NT2/D1 (cell line): ENCODE measurements at places on chromosomes 4 and X.

DNA sequence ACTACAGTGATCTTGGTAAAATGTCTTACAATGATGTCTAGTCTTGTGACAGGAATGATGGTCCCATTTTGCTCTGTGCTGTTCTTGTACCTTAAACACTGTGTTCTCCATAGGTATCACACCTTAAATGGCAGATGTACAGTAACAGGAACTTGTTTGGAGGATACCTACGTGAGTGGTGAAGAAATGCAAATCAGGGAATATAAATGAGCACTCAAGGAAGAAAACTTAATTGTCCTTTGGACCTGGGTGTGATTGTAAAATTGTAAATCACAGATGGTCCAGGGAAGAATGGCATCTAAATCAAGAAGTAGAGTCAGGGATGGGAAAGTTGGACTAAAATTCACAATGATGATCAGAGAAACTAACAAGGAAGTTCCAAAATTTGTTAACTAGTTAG, 12.7 kb downstream of the HPGDS start:
- DNase-seq = no peak

- no peak for DNase-seq
Observed at GRCh38 chrX:152942077-152942442, 44.2 kb downstream of the ZNF185 start.

GRCh38 chr4:38084877-38085711, 124.9 kb downstream of the PTTG2 start:
- DNase-seq = no peak

DNA sequence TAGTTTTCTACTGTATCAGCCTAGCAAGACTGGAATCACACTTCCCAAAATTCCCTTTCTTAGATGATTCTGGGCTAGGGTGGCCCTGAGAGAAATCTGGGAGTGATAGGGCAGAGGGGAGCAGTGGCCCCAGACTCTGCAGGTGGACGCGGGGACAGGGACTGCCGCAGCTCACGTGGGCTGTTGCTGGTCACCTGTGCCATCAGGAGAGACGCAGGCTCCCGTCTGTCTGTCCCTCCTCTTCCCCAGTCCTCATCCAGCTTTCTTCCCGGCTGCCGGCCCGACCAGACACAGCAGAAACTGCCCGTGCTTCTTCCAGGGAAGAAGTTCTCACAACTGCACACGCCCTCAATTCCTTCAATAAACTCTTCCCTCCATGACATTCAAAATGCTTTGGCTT, 86.4 kb downstream of the AFAP1 start:
- DNase-seq = no peak

DNA sequence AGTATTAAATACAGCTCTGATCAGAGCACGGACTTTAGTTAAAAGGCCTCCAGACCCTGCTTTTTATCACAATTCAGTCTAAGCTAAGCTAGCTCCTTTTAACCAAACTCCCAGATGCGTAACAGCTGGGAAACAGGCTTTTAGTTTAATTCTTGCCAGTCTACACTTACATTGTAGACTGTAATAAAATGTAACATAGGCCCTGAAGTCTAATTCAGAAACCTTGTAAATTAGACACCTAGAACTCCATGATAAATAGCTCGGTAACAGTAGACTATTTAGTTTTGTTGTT, 20.1 kb downstream of the FBXO8 start:
- no peak for DNase-seq

DNA sequence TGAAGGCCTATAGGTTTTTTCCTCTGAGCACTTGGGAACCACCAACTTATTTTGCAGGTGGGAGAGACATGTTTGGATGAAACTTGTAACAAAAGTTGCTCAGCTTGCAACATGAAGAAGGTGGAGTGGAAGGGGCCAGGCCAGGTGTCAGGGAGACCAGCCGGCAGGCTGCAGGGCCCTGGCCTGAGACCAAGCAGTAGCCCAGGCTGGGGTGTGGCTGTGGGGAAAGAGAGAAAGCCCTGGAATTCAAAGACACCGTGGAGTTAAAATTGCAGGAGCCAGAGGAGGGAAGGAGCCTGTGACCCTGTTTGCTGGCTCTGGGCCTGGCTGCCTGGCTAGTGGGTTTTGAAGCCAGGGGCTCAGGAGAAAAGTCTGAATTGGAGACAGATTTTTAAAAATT, 43.4 kb downstream of the EFNB1 start:
- DNase-seq = no peak

GRCh38 chrX:12877386-12877785, 10.5 kb downstream of the TLR7 start:
- no peak for DNase-seq

DNA sequence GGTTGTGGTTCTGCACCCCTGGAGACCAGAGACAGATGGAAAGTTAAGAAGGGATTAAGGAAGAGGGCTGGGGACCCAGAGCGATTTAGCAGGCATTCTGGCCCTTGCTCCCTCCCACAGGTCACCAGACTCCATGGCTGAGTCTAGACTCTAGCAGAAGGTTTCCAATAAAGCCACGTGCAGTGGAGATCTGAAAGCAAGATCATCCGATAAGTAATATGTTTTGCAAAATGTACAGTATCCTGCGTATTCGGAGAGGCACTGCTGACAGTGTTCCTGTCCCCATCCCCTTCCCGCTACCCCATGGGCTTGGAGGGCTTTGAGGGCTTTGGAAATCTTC, 531 bp upstream of the GPRIN3 start:
- DNase-seq = no peak

- DNase-seq = no peak
Observed at GRCh38 chrX:24902806-24903205, 113.0 kb downstream of the ARX start.

DNA sequence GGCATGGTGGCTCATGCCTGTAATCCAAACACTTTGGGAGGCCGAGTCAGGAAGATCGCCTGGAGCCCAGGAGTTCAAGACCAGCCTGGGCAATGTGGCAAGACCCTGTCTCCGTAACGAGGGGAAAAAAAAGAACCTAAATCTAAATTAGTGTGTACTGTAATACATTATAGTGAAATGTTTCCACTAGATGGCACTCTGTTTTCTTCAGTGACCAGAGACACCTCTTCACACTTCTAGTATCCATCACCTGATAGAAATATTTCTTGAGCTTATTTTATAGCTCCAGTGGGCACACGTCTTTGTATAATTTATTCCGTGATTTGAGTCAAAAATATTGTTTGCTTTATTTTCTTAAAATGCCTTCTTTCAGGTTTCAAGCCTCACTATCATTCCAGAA, 600.9 kb upstream of the DIPK2B start:
- DNase-seq = no peak

- DNase-seq = no peak
Observed at GRCh38 chr4:138999666-139000065, 15.9 kb upstream of the NOCT start.

GRCh38 chr4:113584407-113585150, 177.0 kb downstream of the CAMK2D start:
- peak; percentile 50 for DNase-seq

DNA sequence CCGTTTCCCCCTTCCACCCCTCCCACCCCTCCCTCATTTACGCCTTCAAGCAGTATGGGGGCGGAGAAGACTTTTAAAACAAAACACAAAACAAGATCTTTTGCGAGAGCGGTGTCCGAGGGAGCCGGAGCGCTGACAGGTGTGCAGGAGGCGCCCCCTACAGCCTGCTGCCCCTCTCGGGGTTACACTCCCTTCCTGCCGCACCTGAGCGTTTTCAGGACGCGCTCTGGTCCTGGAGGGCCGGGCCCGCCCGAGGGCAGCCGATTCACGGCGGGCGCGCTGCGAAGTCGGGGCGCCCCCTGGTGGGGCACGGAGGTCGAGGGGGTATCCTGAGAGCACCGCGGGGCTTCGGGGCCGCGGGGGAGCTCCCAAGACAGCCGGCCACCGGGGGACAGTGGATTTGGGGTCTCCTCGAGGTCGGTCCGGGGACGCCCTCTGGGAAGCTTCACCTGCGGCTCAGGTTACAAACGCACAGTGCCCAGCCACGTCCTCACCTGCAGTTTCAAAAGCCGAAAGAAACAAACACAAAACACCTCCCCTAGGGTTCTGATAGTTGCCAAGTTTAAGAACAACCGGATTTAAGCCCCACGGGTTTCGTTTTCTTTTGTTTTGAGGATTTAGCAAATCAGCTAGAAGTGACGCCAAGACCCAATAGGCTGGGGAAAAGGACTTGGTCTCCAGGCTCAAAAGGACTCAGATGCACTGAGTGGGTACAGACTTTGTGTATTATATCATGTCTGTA, 8.0 kb upstream of the NEUROG2 start:
- peak; percentile 70 for DNase-seq

DNA sequence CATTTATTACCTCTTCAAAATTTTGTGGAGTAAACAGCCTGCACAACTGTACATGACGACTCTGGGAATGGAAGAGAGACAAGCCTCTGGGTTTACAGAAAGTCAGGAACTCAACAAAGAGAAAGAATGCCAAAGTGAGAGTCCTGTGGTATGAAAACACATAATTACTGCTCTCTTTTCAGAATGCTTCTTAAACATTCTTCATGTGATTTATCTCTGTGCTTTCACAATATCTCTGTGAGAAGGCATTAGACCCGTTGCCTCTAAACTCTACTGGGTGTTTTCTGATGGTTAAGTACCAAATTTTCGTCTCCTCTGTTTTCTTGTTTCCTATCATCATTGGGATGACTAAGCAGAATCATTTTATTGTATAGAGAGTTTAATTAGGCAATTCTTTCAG, 966.6 kb upstream of the SLIT2 start:
- DNase-seq = no peak

DNA sequence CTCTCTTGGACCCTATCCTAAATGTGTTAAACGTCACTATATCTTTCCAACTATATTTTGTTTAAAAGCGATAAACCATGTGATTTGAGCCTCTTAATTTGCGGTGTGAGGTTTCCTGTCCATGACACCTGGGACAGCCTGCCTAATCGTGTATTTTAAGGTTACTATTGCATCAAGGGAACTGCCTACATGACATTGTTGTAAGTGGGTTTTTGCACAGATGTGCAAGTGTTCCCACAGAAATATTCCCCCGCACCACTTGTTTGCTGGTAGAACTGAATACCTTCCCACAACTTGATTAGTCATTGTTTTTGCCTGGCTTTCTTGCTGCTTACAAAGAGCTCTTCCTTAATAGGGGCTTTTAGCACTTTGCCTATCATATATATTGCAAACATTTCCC, 5.1 kb upstream of the FAM184B start:
- DNase-seq = no peak

DNA sequence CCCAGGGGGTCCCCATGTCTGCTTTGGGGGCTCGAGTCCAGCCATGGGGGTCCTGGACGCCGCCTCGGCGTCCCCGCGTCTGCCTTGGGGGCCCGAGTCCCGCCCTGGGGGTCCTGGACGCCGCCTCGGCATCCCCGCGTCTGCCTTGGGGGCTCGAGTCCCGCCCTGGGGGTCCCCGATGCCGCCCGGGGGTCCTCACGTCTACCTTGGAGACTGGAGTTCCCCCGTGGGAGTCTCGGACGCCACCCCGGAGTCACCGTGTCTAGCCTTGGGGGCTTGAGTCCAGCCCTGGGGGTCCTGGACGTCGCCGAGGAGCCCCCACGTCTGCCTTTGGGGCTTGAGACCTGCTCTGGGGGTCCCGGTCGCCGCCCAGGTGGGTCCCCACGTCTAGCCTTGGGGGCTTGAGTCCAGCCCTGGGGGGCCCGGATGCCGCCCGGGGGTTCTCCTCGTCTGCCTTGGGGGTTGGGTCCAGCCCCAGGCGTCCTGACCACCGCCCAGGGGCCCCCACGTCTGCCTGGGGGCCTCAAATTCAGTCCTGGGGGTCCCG, 1.1 kb upstream of the GTPBP6 start:
- DNase-seq = no peak

- DNase-seq = no peak
Observed at GRCh38 chrX:49725923-49726904, 30.4 kb upstream of the PAGE1 start.

GRCh38 chr4:335515-335914, 2.1 kb upstream of the ZNF141 start:
- no peak for DNase-seq
